ENCODE measurements at places on chromosomes 7 and 10.

GRCh38 chr7:120272261-120272660 is 714 bp upstream of the KCND2 start:
- no peak for DNase-seq

GRCh38 chr10:105908701-105909100 is 1255.8 kb downstream of the SORCS1 start:
- no peak for DNase-seq

DNA sequence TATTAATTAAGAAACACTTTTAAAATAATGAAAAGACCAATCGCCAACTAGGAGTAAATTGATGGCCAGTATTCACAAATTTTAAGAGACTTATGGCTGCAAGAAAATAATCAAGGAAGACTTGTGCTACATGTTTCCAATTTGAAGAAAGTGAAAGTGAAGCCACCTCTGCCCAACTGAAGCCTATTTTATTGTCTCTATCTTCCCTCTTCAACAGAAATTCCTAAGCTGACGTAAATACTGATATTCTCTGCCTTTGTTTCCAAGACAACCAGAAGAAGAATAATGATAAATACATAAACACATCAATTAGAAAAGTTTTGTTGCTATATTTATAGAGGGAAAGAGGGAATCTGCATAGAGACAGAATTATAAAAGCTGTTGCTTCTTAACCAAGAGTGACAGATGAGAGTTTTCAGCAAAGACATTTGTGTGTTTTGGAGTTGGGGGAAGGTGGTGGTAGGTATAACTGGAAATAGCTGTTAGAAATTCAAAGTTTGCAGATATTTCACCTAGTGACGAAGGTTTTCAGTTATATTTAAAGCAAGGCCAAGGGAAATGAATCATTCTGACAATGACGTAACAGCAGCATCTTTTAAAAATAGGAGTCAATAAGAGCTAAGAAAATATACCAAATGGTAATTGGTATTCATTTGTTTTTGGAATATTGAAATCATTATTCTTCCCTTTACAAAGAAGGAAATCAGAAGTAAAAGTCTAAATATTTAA is 576.6 kb upstream of the SORCS1 start:
- DNase-seq, result no peak

DNA sequence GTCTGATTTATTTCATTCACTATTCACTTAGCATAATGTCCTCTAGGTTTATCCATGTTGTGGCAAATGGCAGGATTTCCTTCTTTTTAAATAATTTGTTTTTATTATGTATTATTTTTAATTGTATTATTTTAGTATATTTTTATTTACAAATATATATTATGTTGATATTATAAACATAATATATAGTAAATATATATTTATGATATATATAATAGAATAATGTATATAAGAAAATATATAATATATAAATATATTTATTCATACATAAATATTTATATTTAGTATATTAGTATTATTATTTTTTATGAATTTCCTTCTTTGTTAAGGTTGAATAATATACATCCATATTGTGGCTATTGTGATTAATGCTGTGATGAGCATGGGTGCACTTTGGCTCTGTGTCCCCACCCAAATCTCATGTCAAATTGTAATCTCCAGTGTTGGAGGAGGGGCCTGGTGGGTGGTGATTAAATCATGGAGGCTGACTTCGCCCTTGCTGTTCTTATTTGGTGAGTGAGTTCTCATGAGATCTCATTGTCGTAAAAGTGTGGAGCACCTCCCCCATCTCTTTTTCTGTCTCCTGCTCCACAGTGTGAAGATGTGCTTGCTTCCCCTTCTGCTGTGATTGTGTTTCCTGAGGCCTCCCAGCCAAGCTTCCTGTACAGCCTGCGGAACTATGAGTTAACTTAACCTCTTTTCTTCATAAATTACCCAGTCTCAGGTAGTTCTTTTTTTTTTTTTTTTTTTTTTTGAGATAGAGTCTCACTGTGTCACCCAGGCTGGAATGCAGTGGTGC is 52.3 kb upstream of the CYP2C18 start:
- no peak for DNase-seq

DNA sequence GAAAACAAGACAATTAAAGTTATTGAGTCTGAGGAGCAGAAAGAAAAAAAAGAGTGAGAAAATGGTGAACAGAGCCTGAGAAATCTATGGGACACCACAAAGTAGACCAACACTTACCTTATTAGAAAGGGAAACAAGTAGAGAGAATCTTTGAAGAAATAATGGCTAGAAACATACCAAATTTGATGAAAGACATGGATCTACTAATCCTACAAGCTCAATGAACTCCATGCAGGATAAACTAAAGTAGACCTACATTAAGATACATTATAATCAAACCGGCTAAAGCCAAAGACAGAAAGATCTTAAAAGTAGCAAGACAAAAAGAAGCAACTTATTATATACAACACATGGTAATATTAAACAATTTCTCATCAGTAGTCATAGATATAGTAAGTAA is 782.3 kb upstream of the GHITM start:
- no peak for DNase-seq

- DNase-seq, result no peak
Observed at GRCh38 chr10:29946953-29947700, 112.3 kb downstream of the JCAD start.

DNA sequence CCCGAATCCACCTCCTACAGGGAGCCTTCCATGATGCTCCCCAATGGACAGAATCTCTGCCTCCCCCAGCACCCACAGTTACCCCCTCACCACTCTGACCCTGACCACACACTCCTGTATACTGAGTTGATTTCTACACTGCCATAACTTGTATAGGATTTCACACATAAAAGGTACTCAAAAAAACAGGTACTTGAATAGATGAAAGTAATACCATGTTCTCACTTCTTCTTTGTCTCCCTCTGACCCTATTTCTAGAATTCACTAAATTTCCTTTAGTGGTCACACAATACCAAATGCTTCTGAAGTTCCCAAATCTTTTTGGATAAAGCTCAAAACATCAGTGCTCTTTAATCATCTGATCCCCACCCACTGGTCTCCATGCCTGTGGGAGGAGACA is 45.4 kb downstream of the HSPA12A start:
- DNase-seq, result no peak

- DNase-seq, result no peak
Observed at GRCh38 chr7:69871213-69871885, 273.1 kb downstream of the AUTS2 start.

DNA sequence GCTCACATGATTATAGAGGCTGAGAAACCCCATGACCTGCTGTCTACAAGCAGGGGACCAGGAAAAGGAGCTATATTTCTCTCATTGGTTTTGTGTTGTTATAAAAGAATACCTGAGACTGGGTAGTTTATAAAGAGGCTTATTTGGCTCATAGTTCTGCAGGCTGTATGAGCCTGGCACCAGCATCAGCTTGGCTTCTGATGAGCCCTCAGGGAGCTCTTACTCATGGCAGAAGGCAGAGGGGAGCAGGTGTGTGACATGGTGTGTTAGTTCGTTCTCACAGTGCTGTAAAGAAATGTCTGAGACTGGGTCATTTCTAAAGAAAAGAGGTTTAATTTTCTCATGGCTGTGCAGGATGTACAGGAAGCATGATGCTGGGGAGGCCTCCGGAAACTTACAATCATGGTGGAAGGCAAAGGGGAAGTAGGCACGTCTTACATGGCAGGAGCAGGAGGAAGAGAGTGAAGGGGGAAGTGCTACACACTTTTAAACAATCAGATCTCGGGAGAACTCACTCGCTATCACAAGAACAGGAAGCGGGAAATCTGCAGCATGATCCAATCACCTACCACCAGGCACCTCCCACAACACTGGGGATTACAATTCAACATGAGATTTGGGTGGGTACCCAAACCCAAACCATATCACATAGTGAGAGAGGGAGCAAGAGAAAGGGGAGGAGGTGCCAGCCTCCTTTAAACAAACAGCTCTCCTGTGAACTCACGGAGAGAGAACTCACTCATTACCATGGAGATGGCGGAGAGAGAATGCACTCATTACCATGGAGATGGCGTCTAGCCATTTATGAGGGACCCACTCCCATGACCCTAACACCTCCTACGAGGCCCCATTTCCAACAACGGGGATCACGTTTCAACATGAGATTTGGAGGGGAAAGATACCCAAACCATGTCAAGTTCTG is 133.4 kb downstream of the JCAD start:
- no peak for DNase-seq

- DNase-seq, result no peak
Observed at GRCh38 chr10:120614680-120615079, 157.7 kb downstream of the PLPP4 start.

- no peak for DNase-seq
Observed at GRCh38 chr10:113732160-113732881, 19.2 kb upstream of the PLEKHS1 start.

- DNase-seq, result no peak
Observed at GRCh38 chr7:41925946-41926345, 223.1 kb upstream of the INHBA start.

DNA sequence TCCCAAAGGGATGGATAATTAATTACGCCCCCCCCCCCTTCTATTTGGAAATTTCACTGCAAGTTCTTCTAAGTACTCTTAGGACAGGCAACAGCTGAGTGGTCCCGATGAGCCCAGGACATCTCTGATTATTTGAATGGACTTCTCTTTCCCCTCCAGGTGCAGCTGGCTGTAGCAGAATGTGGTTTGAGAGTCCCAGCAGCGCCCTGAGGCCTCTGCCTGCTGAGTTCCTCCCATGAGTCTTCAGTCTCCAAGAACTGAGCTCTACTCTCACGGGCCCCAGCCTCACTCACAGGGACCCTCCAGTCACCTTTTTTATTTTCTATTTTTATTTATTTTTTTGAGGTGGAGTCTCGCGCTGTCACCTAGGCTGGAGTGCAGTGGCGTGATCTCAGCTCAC is 63.6 kb upstream of the SFMBT2 start:
- no peak for DNase-seq

DNA sequence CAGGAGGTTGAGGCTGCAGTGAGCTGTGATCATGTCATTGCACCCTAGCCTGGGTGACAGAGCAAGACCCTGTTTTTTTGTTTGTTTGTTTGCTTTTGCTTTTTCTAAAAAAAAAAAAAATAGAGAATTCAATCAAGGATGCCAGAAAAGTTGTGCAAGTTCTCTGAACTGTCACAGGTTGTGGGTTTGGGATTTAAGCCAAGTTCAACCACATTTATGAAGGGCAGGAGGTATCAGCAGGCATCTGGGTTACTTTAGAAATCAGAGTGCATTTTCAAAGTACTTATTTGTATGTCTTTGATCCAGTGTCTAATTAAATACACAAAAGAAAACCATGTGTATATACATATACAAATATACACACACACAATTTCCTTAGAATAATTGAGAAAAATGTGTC is 151.2 kb upstream of the MINDY3 start:
- DNase-seq, result no peak

DNA sequence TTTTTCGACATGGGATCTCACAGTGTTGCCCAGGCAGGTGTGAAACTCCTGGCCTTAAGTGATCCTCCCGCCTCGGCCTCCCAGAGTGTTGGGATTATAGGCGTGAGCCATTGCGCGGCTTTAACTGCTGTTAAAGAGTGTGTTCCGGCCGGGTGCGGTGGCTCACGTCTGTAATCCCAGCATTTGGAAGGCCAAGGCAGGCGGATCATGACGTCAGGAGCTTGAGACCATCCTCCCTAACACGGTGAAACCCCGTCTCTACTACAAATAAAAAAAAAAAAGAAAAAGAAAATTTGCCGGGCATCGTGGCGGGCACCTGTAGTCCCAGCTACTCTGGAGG is 1.1 kb downstream of the RABGEF1 start:
- DNase-seq, result no peak

DNA sequence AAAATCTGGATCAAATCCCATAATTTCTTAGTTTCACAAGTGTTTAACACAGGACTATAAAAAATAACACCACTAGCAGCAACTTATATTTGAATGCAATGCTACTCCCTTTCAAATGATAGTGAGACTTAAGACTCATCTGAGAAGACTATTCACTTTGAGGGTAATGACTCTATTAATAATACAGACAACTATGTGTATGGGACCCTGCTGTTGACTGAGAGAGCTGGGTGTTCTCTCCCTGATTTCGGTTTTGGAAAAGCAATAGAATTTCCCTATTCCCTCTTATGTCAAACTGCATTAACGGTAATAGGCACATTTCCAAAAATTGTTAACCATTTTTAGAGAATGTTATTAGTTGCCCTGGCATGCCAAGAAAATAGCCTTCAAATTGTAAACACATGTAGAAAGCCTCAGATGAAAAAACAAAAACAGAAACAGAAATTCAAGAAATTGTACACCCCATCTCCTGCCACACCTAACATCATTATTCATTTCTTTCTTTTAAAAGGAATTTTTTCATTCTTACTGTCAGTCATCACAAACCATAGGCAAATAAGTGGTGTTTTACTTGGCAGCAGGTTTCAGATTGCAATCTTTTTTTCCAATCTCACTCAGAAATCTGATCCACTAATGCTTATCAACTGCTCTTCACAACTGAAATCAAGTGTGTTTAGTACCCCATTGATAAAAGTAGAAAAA is 153.7 kb downstream of the TFPI2 start:
- DNase-seq, result no peak

GRCh38 chr10:70761031-70761601 is 24.1 kb downstream of the TBATA start:
- DNase-seq, result no peak

- DNase-seq, result no peak
Observed at GRCh38 chr10:107790271-107790670, 625.8 kb upstream of the SORCS1 start.

- no peak for DNase-seq
Observed at GRCh38 chr7:93719546-93719945, 145.0 kb upstream of the CALCR start.

- DNase-seq, result no peak
Observed at GRCh38 chr7:85095366-85095765, 91.5 kb downstream of the SEMA3D start.

DNA sequence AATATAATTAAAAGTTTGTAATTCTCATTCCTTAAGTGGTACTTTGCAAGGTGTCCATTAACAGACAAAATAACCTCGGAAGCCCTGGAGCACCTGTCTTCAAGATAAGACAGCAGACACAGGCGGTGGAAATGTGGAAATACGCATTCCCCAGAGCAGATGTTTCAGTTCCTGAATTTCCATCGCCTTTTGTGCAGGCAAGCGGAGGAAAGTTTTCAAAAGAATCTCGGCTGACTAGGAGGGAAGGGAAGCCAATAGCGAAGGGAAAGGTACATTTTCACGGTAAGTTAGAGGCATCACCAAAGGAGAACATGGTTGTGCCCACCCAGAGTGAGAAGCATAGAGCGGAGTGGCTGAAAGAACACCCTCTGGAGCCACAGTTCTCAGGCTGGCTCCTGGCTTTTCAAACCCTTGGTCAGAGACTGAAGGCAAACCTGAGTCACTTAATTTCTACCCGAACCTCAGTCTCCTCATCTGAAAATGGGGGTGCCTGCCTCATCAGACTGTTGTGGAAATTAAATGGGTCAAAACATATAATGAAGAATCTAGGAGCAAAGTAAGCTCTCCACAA is 13.6 kb downstream of the CPA1 start:
- DNase-seq, result no peak

GRCh38 chr10:119461923-119462322 is 80.6 kb downstream of the RGS10 start:
- no peak for DNase-seq

DNA sequence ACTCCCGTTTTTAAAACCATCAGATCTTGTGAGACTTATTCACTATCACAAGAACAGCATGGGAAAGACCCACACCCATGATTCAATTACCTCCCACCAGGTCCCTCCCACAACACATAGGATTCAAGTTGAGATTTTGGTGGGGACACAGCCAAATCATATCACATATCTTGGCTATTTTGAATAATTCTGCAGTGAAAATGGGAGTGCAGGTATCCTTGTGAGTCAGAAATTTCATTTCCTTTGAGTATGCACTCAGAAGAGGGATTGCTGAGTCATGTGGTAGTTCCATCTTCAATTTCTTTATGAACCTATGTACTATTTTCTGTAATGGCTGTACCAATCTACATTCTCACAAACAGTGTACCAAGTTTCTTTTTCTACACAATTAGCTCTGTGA is 125.8 kb downstream of the ANKRD7 start:
- no peak for DNase-seq

All from forelimb muscle (tissue), 1 donor.